ENCODE measurements at places on chromosomes 3 and 15.

- no peak for DNase-seq
Measured at GRCh38 chr15:76439542-76439941, 103.0 kb downstream of the ISL2 start.

DNA sequence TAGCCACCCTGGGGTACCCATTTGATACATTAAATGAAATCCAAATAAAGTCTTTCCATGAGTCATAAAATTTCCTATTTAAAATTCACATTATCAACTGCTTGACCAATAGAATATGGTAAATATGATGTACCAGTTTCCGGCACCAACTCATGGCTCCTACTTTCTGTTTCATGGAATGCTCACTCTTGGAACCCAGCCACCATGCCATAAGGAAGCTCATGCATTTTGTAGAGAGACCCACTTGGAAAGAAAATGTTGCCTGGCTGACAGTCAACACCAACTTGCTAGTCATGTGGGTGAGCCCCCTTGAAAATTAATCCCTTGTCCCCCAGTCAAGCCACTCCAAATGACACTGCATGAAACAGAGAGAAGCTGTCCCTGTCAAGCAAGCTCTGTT lies 57.2 kb downstream of the WWTR1 start:
- no peak for DNase-seq

GRCh38 chr15:67512933-67513714 lies 7.8 kb upstream of the C15orf61 start:
- no peak for DNase-seq

DNA sequence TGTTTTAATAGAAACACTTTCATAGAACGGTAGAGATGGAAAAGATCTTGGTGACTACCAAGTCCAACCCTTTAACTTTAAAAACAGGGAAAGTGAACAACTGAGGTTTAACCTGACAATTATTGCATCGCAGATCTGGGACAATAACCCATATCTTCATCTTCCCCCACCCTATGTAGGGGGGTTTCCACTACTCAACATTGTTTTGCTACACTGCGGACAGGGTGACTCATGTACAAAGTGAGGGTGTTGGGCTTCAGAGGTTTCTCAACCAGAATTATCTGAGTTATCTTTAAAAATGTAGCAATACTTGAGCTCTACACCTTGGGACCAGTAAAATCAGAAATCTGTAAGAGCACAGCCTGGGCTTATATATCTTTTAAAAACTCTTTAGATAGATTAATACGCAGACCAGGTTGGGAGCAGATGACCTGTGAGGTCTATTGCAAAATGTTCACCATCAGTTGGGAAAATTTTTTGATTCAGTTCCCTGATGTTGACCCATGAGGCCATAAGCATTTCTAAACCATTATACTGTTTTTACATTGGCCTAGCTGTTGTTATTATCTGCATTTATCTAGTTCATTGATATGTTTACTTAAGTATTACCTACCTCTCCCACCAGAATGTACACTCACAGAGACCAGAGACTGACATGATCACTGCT lies 103.6 kb upstream of the ICE2 start:
- DNase-seq: peak; percentile 63

GRCh38 chr3:15823092-15823491 lies 25.3 kb upstream of the ANKRD28 start:
- no peak for DNase-seq

DNA sequence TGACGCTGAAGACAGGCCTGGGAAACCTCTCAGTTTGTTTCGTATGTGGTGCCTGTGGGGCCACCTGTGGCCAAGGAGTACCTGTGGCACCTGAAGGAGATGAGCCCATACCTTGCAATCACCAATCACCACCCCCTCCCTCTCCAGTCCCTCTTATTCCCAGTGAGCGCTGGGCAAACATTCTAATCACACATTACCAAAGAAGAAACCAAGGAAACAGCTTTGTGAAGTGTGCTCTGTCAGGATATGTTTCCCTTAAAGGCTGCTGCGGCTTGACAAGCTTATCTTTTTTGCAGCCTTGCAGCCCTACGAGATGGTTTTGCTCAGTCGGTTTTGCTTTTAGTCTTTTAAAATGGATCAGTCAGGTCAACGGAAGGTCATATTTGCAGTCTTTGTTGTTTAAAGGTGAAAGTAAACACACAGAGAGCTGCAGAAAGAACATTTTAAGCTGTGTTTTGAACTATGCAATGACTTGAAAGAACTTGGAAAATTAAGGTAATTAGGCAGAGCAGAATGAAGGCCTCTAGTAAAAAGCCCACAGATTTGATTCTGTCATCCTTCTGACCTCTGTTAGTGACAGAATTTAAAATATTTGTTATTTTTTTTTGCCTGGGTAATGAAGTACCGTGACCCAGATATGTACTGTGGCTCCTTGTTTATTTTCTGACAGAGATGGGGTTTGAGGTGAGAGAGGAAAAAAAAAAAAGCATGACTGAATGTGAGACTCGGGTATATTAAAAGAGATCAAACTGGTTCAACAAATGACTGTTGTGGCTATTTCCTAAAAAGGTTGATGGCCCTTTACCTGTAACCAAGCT lies 461.4 kb downstream of the NSUN3 start:
- DNase-seq: no peak

DNA sequence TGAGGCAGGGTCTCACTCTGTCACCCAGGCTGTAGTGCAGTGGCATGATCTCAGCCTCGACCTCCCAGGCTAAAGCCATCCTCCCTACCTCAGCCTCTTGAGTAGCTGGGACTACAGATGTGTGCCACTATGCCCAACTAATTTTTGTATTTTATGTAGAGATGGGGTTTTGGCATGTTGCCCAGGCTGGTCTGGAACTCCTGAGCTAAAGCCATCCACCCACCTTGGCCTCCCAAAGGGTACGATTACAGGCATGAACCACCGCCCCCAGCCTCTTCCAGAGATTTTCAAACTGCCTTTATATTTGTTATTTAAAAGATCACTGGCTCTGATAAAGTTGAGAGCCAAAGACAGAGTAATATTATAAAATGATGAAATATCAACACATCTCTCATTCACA lies 37.3 kb downstream of the BSN start:
- DNase-seq: no peak

DNA sequence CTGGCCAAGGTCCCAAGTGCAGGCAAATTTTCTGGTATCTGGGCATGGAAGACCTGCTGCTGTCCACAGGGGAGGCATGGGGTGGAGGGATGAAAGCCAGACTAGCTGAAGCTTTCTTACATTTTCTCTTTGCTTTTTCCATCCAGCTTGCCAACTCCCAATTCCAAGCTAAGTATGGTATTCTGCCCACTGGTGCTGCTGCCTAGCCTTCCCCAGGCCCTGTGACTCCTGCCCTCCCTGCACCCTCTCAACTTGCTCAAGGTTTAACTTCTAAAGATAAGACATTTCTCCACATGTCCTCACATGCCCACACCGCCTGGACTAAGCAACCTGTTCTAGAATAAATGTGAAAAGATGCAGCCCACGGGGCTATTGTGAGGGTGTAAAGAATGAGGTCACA lies 59.5 kb upstream of the HACD2 start:
- no peak for DNase-seq

DNA sequence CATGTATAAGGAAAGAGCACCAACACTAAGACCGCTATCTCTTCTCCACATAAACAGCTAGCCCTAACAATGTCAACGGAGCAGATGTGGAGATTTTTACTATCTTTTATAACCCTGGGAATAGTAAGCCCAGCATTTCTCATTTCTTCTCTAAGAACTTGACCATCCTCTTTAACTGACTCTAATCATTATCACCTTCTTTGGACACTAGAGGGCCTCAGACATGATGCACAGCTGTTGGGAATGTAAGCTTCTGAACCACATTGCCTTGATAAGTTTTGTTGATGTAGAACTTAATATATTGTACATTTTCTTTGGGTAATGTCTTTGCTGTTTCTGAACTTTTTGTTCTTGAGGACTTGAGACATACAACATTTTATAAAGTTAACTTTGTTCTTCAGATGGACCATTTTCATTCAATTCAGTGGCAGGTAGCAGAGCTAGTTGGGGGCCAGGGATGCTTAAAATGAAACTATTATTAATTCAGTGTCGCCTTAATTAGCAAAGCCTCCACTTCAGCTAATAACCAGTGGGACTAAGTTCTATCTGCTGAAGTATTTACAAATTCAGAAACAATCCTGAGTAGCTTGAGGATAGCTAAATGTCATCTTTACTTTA lies 9.6 kb upstream of the TAGLN3 start:
- no peak for DNase-seq

DNA sequence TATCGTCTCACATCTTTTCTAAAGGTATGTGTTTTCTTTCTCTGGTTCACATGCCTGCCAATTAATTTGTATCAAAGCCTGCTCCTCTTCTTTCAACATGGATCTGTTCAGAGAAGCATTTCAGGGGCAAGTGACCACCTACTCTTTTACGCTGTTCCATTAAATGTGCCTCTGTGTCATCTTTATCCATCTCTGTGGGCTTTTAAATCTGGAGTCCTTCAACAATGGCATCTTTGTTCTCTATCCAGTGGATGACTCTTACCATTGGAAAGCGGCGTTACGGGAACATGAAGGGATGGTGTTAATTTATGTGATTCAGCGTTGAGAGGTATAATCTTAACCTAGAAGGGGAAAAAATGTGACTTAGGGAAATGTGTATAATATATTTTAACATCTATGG lies 92.7 kb upstream of the CFAP20DC start:
- DNase-seq: no peak

DNA sequence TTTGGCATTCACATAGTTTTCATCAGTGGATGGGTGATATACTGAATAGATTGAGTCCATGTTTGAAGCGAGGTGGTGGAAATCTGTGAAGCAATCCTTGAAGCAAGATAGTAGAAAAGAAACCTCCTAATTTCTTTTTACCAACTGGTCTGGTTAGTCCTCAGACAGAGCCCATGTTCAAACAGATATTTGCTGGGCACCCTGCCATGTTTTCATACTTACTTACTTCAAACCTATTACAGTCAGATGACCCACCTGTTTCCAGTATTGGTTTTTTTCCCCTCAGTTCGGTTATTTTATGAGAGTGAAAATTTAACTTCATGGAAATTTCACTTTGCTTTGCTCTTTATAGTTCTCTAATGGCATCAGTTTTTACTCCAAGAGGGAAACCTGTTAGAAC lies 23.7 kb downstream of the EXOSC7 start:
- no peak for DNase-seq

- no peak for DNase-seq
Measured at GRCh38 chr3:27354161-27354560, 15.0 kb downstream of the NEK10 start.

- no peak for DNase-seq
Measured at GRCh38 chr3:130658678-130659077, 88.0 kb downstream of the PIK3R4 start.

Data from CD4-positive, alpha-beta T cell treated with Interleukin-1 beta for 1 hour (primary cell).